ENCODE measurements at places on chromosomes 5 and 9.

- DNase-seq: no peak
Measured at GRCh38 chr9:20117986-20118385, 329.1 kb upstream of the SLC24A2 start.

DNA sequence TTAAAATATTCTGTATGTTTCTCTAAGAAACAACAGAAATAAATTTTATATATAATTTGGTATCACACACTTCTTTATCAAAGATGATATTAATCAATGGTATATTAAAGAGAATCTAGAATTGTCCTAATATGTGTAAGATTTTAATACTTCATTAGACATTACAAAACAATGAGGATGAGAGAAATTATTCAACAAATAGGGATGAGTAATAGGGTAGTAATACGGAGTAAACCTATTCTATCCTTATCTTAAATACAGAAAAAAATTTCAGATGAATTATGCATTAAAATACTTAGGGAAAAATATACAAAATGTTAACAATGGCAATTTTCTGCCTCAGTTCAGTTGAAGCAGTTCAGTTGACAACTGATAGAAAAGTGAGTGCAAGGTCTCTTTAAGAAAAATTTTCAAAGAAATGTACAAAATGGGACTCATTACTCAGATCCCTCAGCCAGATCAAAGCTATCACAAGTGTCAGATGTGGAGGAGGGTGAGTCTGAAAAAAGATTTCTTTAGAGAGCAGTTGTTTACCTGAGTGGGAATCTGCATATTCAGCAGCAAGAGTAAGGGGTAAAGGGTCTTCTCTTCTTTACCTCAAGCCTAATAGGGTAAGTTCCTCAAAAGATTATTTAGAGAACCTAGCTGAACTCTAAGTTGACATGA, 56.7 kb upstream of the GCNT4 start:
- DNase-seq: no peak

- DNase-seq: no peak
Measured at GRCh38 chr5:126335886-126336285, 87.3 kb upstream of the GRAMD2B start.

GRCh38 chr5:43390471-43390870, 21.7 kb downstream of the CCL28 start:
- no peak for DNase-seq

GRCh38 chr5:159826351-159827214, 89.7 kb upstream of the ADRA1B start:
- no peak for DNase-seq

DNA sequence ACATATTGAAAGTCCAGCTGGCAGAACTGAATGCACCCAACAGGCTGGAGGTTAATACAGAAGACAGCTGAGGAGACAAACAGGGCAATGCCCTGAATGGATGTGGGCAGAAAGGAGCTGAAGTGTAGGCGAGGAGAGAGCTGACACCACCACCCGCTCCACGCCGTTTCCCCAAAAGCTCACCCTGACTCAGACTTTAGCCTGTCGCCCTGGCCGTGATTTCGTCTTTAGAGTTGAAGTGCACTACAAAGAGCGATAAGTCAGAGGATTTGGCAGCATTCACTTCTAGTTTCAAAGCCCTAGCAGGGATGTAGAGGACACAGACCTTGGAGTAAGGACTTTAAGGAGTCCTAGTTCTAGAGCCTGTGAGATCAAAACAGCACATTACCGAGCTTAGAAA, 2.2 kb upstream of the ERAP1 start:
- no peak for DNase-seq

DNA sequence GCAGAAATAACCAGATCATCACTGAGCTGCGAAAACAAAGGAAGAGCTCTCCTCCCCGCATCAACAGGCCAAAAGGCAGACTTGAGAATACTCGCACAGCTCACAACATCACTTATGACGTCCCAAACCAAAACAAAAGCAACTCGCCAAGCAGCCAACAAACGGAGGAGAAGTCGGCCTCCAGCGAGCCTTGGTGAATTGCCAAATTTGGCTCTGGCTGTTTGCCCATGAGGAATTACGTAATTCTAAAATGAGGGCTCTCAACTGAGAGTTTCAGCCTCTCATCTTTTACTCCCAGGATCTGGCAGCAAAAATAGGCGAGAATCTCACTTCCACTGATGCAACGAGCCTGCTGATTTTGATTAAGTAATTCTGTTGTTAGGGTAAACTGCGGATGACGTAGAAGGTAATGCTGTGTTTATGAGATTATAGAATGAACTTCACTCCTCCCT, 51.7 kb upstream of the SEMA6A start:
- no peak for DNase-seq

DNA sequence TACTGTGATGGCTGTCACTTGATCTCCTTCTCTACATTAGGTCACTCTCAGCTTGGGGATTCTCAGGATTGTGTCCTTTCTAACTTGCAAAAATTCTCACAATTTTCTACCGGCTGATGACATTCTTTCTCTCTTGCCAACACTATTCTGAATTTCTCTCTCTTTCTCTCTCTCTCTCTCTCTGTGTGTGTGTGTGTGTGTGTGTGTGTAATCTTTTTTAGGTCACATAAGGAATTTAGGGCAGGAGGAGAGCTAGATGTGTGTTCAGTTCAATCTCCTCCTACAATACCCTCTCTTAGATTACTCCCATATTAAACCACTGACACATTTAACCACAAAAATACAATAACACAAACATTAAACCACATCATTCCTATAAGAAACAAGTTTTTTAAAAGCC, 242.3 kb upstream of the NREP start:
- no peak for DNase-seq

DNA sequence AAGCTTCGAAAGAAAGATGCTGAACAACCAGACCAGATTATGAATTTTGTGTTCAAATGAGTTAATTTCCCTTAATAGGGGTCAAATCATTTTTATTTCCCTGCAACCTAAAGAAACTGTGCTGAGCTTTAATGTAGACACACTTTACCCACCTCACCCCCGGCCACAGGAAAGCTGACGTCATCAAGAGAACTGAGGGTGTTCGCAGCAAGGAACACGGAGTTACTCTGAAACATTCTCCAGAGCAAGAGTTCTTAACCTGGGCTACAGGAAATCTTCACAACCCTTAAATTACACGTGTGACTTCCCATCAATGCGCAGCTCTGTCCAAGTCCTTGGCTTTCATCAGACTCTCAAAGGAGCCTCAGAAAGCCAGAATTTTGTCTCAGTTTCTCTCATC, 116.3 kb downstream of the COL23A1 start:
- no peak for DNase-seq

- no peak for DNase-seq
Measured at GRCh38 chr9:99971410-99971809, 65.0 kb downstream of the STX17 start.

DNA sequence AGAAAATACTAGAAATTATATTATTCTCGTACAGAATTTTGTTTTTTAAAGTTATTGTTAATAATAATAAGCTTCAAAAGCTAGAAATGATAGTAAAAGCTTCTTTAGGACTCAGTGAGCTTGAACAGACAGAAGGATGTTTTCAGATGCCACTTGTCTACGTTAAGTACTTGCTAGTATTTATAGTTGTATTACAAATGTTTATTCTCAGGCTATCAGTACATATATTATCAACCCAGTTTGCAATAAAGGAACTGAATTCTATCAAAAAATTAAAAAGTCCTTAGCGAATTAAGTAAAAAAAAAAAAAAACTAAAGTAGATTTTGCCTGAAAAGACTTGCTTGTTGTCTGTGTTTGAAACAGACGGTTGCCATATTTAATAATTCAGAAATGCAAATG, 23.9 kb downstream of the HCN1 start:
- DNase-seq: no peak

- no peak for DNase-seq
Measured at GRCh38 chr9:137673886-137674285, 55.1 kb downstream of the EHMT1 start.

- DNase-seq: no peak
Measured at GRCh38 chr5:35826554-35826953, 30.1 kb upstream of the IL7R start.

DNA sequence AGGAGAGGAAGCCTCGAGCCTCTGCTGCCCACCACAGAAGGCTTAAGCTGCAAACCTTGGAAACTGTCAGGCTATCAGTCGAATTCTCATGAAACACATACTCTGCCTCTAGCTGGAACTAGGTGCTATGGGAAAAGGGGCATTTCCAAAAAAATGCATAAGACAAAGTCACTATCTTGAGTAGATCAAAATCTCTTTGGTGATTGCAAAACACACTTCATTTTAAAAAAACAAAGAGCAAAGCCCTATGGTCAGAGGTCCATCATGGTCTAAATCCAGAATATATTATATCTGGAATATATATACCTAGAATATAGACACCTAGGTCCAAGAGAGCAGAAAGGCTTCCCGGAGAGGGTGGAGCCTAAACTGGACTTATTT, 59.8 kb downstream of the ENC1 start:
- DNase-seq: no peak

DNA sequence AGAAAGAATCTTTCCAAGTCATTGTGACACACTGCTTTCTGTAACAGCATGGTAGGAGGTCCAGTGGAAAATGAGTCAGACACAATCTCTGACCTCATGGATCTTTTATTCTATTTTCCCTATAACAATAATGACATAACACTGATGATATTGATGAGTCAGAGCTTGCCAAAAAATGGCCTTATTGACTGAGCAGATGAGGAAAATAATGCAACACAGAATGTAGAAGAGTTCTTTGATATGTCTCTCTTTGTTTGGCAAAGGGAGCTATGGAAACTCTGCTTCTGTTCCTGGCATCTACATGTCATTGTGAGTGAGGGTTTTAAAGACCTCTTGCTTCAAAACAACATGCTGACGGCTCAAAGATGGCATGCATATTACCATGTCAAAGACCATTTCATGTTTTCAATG, 443.1 kb upstream of the ZNF608 start:
- DNase-seq: no peak

- DNase-seq: no peak
Measured at GRCh38 chr9:22240619-22241018, 206.0 kb upstream of the DMRTA1 start.

- DNase-seq: no peak
Measured at GRCh38 chr9:115533511-115533910, 415.6 kb upstream of the TNC start.

DNA sequence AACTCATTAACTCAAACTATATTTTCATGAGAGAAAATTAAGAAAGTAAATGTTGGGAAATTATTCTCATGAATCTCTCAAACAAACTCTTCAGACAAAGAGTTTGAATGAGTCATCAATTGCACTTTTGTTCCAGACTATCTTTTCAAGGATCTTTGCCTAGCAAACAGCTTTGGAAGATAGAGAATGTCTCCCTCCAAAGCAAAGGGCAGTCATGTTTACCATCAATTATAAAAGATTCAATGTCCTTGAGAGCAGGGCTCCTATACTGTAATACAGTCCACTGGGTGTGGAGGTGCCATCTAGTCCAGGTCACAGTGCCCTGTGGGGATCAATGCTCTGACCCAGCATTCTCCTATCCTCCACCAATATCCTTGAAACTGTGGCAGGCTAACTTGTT, 1429.3 kb downstream of the EFNA5 start:
- no peak for DNase-seq

GRCh38 chr5:78626009-78626571, 22.5 kb downstream of the LHFPL2 start:
- no peak for DNase-seq

DNA sequence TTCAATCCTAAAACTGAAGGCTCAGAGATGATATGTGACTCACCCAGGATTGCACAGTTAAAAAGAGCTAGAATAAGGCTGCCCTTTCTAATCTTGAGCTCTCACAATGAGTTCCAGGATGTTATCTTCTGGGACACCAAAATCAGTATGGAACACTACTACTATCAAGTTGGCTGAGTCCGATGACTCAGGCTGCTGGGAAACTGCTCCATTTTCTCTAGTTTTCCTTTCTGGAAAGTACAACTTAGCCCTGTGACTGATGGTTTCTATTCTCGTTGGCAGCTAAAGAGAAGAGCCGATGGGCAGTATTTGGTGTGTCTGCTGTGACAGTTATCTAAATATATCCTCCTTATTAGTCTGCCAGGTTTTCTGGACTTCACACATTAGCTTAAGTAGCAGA, 37.9 kb upstream of the DPYSL3 start:
- no peak for DNase-seq

- no peak for DNase-seq
Measured at GRCh38 chr5:149549461-149550267, 1.6 kb downstream of the CSNK1A1 start.

GRCh38 chr9:132350861-132351315, 3.9 kb downstream of the SETX start:
- no peak for DNase-seq

DNA sequence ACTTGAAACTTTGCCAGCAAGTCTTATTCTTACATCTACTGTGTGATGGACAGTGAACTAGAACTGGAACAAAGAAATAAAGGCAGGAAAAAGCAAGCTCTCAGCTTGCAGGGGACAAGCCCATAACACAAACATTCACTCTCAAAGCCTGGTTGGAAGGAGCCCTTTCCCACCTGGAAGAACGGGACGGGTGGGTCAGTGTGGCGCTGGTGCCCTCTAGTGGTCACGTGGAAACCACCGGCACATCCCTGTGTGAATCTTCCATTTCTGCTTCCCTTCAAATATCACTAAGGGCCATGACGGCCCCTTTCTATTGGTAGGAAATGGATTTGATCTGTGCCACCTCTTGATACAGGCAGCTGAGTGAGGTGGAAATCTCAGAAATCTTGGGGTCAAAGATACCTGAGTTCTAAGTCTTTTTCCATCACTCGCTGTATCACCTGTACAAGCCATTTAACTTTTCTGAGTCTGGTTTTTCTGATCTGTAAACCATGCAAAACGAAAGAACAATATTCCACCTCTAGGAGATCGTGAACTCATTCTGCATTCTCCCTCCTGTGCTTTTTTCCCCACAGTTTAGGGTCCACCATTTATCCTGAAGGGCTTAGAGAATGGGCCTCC, 211.6 kb downstream of the MSX2 start:
- peak; percentile 11 for DNase-seq

- DNase-seq: no peak
Measured at GRCh38 chr5:131481569-131481968, 153.5 kb downstream of the RAPGEF6 start.

DNA sequence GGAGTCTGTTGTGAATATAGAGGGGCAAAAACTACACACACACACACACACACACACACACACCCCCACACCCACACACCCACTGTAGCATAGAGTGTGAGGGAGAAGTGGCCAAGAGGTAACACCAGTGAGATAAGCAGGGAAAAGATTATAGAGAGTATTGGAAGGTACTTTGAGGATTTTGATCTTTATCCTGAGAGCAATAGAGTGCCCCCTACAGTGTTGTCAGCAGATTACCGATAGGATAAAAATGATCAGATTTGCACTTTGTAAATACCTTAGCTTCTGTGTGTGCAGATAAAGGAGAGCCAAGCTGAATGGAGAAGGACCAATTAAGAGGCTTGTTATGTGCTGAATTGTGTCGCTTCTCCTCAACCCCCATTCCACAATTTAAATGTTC, 32.3 kb downstream of the ERCC6L2 start:
- no peak for DNase-seq

DNA sequence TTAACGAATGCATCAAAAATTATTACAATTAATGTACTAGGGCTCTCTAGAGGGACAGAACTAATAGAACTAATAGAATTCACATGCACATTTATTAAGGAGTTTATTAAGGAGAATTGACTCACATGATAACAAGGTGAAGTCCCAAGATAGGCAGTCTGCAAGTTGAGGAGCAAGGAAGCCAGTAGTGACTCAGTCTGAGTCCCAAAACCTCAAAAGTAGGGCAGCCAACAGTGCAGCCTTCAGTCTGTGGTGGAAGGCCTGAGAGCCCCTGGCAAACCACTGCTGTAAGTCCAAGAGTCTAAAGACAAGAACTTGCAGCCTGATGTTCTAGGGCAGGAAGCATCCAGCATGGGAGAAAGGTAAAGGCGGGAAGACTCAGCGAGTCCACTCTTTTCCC, 633.8 kb downstream of the SEMA5A start:
- no peak for DNase-seq

Measured in activated gamma-delta T cell treated with anti-CD3 and anti-CD28 coated beads, Interleukin-2, amount 50 U/mL, for 16 hours (primary cell).